ENCODE measurements at places on chromosomes 3 and 15. TPM values are rescaled to one million over a fixed set of nuclear protein-coding genes. Genes with fewer than 3 reads are reported as not detected.

- H3K4me1 ChIP-seq, result no peaks in the 10 kb centered on the region
- no peak overlapping the region for H3K4me3 ChIP-seq
- no peak overlapping the region for H3K27ac ChIP-seq
These were observed 257.7 kb upstream of the UBE2E1 start for GRCh38 chr3:23547905-23548650.

KNG1 gene
- not detected for total RNA-seq

- H3K4me3 ChIP-seq, result no peak overlapping the region
- DNase-seq, result no peak
- H3K27me3 ChIP-seq, result no peaks in the 10 kb centered on the region
- H3K36me3 ChIP-seq, result no peaks in the 10 kb centered on the region
- peaks cover 11% of the 10 kb centered on the region for H3K4me1 ChIP-seq
These were observed 460.3 kb upstream of the PROK2 start for GRCh38 chr3:72245183-72245811.

DNA sequence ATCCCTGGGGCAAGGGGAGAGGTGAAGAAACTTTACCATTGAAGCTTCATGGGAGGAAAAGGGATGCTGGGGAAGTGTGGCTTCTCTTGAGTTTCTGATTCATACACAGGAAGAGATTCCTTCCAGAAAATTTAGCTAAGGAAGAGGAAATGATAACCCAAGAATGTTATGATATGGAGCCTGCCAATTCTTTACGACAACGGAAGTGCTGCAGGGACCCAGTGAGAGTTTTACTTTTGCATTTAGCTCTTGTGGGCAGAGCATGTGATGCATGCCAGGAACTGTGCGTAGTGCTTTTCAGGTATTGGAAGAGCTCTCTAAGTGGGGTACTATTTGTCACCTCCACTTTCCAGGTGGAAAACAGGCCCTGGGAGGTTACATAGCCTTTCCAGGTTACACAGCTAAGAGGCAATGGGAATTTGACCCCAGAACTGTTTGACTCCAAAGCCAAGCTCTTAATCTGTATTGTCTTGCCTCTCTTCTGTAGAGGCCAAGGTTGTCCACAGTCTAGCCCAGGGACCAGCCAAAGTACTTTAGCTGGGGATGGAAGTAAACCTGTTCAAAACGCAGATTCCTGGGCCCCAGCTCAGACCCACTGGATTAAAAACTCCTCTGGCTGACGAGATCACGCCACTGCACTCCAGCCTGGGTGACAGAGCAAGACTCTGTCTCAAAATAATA lies 23.0 kb downstream of the CMTM7 start:
- no peaks in the 10 kb centered on the region for H3K27me3 ChIP-seq
- H3K36me3 ChIP-seq, result no peaks in the 10 kb centered on the region
- no peak overlapping the region for H3K27ac ChIP-seq

DNA sequence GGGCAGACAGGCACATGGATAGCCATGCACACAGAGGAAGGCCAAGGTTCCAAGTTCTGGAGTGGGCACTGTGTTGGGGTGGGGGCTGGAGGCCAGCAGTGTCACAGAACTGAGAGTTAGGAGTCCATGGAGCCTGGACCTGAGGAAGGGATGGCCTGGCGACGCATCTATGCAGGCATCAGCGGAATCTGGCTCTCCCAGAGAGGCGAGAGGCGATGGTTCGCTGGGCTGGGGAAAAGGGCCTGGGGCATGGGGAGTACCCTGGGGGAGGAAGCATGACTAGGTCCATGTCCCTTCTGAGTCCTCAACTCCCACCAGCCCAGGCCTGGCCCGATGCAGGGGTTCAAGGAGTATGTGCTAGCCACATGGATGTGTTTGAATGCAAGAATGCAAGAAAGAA lies 192.8 kb upstream of the LINGO1 start:
- H3K36me3 ChIP-seq, result no peaks in the 10 kb centered on the region
- H3K27me3 ChIP-seq, result no peaks in the 10 kb centered on the region
- no peak overlapping the region for H3K4me3 ChIP-seq
- H3K4me1 ChIP-seq, result no peaks in the 10 kb centered on the region
- no peak overlapping the region for H3K27ac ChIP-seq

SMCO1 gene
- not detected for total RNA-seq

HYAL1 gene
- 0.14 TPM for total RNA-seq

TM4SF18 gene
- not detected for total RNA-seq

GRCh38 chr3:182848906-182849305 lies 55.6 kb downstream of the ATP11B start:
- H3K27ac ChIP-seq, result no peak overlapping the region
- H3K4me3 ChIP-seq, result no peak overlapping the region
- no peaks in the 10 kb centered on the region for H3K4me1 ChIP-seq
- no peaks in the 10 kb centered on the region for H3K27me3 ChIP-seq
- no peak for DNase-seq

DNA sequence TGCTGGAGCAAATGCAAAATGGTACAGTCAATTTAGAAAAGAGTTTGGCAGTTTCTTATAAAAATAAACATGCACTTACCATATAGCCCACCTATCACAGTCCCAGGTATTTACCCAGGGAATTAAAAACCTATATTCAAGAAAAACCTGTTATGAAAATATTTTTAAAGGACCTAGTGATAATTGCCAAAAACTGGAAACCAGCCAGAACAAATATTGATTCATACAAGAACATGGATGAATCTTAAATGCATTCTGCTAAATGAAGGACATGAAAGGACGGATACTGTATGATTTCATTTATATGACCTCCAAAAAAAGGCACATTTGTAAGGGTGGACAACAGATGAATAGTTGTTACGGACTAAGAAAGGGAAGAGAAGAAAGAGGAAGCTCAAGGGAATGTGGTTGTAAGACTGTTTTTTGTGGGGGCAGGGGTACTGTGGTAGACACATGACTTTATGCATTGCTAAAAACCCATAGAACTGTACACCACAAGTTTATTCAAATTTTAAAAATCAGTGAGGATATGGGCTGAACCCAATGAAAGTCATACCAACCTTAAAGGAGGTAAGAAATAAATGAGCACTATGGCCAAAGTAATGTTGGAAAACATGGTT lies 61.0 kb downstream of the ZBBX start:
- H3K4me3 ChIP-seq, result no peak overlapping the region
- H3K27me3 ChIP-seq, result no peaks in the 10 kb centered on the region
- H3K27ac ChIP-seq, result no peak overlapping the region
- H3K36me3 ChIP-seq, result no peaks in the 10 kb centered on the region

DNA sequence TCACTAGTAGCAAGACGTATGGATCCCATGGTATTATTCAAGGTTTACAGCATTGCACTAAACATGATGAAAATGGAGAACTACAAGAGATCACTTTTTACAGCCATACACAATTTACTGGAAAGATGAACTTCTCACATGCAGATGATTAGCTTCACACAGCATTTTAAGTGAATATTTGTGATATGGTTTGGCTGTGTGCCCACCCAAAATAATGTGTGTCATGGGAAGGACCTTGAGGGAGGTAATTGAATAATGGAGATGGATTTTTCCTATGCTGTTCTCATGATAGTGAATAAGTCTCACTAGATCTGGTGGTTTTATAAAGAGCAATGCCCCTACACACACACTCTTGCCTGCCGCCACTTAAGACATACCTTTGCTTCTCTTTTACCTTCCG lies 662.0 kb upstream of the CCDC54 start:
- H3K27me3 ChIP-seq, result no peaks in the 10 kb centered on the region
- no peaks in the 10 kb centered on the region for H3K4me1 ChIP-seq
- no peaks in the 10 kb centered on the region for H3K36me3 ChIP-seq

DNA sequence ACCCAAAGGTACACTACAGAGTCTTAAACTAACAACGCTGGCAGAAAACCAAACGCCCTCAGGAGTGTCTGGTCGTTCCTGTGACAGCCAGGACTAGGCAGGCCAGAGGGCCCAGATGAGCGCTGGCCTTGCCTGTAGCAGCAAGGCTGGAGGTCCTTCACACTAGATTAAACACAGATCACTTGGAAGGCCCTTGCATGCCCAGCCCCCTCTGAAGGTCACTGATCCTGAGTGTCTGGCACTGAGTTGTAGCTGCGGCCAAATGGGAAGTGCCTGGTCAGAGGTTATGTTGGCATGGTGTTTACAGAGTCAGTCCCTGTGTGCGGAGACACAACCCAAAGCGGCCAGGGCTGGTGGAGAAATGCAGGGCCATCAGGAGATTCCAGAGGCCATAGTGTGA lies 58.9 kb downstream of the ZNF621 start:
- no peak overlapping the region for H3K27ac ChIP-seq
- H3K27me3 ChIP-seq, result no peaks in the 10 kb centered on the region
- H3K36me3 ChIP-seq, result no peaks in the 10 kb centered on the region
- DNase-seq, result no peak

MOBP gene
- total RNA-seq, result not detected

- no peaks in the 10 kb centered on the region for H3K27me3 ChIP-seq
- H3K27ac ChIP-seq, result no peak overlapping the region
These were observed 11.3 kb upstream of the IQGAP1 start for GRCh38 chr15:90376789-90377188.

DNA sequence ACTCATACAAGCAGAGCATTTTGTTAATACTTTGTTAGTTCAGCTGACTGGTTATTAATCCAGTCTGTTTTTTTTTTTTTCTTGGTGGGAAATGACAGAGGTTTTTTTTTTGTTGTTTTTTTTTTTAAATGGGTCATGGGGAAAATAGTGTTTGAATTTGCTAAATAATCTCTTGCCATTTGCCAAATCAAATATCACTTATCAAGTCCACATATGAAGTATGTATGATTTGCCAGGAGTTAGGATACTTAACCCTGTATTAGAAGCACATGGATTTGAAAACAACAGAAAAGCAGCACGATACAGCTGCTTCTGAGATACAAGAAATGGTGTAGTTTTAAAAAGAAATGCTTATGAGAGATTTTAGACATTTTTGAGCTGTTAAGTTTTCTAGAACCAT lies 21.6 kb downstream of the P2RY14 start:
- no peak overlapping the region for H3K4me3 ChIP-seq
- H3K4me1 ChIP-seq, result no peaks in the 10 kb centered on the region
- H3K36me3 ChIP-seq, result no peaks in the 10 kb centered on the region
- no peak for DNase-seq
- no peak overlapping the region for H3K27ac ChIP-seq
- H3K27me3 ChIP-seq, result no peaks in the 10 kb centered on the region

DNA sequence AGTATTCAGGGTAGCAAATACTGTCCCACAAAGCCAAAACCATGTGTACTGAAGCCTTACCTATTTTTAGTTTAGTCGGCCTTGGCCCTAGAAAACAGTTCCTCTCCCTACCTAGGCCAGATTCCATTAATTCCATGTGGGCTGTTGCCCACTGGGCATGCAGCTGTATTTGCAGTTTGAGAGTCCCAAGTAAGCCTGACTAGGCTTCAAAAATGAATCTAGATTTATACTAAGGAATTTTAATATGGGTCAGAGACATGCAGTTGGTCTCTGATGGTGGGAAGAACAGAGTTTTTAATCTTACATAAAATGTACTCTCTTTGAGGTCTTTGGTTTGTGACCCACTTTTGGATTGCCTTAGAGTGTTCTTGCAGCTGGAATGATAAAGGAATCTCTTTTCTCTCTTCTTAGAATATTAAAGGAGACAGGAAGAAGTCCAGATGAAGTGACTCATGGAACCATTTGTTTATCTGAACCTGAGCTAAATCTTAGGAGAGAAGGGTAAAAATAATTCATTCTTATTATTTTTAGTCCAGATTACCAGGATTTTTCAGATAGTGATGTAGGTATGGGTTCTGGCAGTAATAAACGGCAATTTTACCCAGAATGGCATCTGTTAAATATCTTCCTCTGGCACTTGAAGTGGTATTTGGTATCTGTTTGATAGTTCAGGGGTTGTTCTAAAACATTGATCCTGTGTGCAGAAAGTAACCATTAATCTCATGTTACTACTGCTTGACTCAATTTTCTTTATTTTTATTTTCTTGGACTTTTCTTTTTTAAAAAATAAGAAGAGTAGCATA lies 33.8 kb downstream of the GLCE start:
- H3K27me3 ChIP-seq, result no peaks in the 10 kb centered on the region
- H3K36me3 ChIP-seq, result no peaks in the 10 kb centered on the region
- no peak overlapping the region for H3K27ac ChIP-seq
- no peak overlapping the region for H3K4me3 ChIP-seq

GRCh38 chr15:38490242-38490922 lies 36.5 kb downstream of the FAM98B start:
- no peaks in the 10 kb centered on the region for H3K27me3 ChIP-seq
- no peak for DNase-seq
- no peak overlapping the region for H3K27ac ChIP-seq
- no peak overlapping the region for H3K4me3 ChIP-seq
- peaks cover 17% of the 10 kb centered on the region for H3K4me1 ChIP-seq

DNA sequence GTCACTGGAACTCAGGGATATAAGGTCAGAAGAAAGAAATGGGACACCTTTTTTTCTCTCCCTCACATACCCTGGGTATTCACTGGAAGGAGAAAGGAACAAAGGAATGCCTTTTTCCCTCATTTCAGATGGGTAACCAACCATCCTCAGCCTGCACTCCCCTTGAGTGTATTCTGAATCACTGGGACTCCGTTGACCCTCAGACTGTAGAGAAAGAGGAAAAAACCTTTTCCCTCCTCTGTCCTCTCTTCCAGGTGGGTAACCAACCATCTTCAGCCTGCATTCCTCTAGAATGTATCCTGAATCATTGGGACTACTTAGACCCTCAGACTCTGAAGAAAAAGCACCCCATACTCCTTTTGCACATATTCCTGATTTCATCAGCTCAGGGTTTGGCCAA lies 11.4 kb downstream of the PRR20G start:
- no peak overlapping the region for H3K27ac ChIP-seq
- no peaks in the 10 kb centered on the region for H3K36me3 ChIP-seq
- H3K4me3 ChIP-seq, result no peak overlapping the region
- H3K27me3 ChIP-seq, result no peaks in the 10 kb centered on the region

DNA sequence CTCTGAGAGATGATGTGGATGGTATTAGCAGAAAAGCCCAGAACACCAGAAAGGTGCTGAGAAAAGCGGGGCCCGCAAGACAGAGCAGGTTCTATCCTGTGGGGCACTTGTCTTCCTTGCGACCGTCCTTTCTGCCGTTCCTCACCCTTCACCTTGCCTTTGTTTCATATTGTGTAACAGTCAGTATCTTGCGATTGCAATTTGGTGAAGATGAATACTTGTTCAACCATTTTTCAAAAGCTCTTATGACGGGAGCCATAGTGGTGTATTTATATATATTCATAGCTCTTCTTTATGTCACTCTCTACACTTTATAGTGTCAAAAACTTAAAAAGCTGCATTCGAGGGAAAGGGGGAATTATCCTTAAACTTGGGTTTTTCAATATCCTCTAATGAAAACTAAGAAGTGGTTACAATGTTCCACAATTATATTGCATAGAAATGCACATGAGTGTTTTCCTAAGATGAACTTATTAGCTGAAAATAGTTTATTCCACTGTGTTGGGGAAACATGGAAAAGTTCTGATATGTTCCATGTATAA lies 797 bp downstream of the MAP3K13 start:
- H3K27me3 ChIP-seq, result 0 out of 2 replicates have a peak, but pooled peaks cover 3% of the 10 kb centered on the region
- no peaks in the 10 kb centered on the region for H3K36me3 ChIP-seq
- H3K4me3 ChIP-seq, result no peak overlapping the region
- H3K27ac ChIP-seq, result no peak overlapping the region

CLSTN2 gene
- total RNA-seq, result not detected

Data from Karpas-422 (cell line).